Hepatocyte (in vitro differentiated cells): ENCODE measurements at places on chromosomes 1 and 21. TPM values are rescaled to one million over a fixed set of nuclear protein-coding genes. Genes with fewer than 3 reads are reported as not detected.

Gene SPRR2F
- total RNA-seq: 0.80 and 2.5 TPM in 2 replicates

Gene SYTL1
- total RNA-seq: 10.6 and 12.1 TPM in 2 replicates

Gene KTI12
- 9.6 and 14.8 TPM in 2 replicates for total RNA-seq

Gene HSD3B1
- 62.4 and 101 TPM in 2 replicates for total RNA-seq

Gene ESRRG
- total RNA-seq: 10.3 and 15.8 TPM in 2 replicates

Gene CHODL
- total RNA-seq: 0.73 and 1.2 TPM in 2 replicates

Gene MASP2
- 1.0 and 3.3 TPM in 2 replicates for total RNA-seq

Gene S100A14
- 112 and 141 TPM in 2 replicates for total RNA-seq

Gene CHI3L1
- total RNA-seq: 8.4 and 12.8 TPM in 2 replicates

Gene FALEC
- not detected in 2 replicates for total RNA-seq

Gene SHE
- 0.32 and 0.60 TPM in 2 replicates for total RNA-seq

Gene ITLN2
- total RNA-seq: 1.3 and 1.4 TPM in 2 replicates

Gene CHRM3
- 5.5 and 6.6 TPM in 2 replicates for total RNA-seq

Gene TSPAN2
- total RNA-seq: 1.8 and 2.8 TPM in 2 replicates

Gene RNU1-1
- under 0.01 TPM in 2 replicates for total RNA-seq

Gene C4BPB
- 16.0 and 16.8 TPM in 2 replicates for total RNA-seq

Gene CATSPERE
- 1.0 and 1.7 TPM in 2 replicates for total RNA-seq

Gene GMEB1
- total RNA-seq: 9.2 and 10.6 TPM in 2 replicates

Gene SMCP
- not detected in 2 replicates for total RNA-seq

Gene ICOSLG
- total RNA-seq: 0.48 and 2.4 TPM in 2 replicates

Gene APOBEC4
- total RNA-seq: 0.37 TPM in 1 of 2 replicates, not detected in the other

Gene HRNR
- not detected in 2 replicates for total RNA-seq

Gene SMYD3
- total RNA-seq: 25.2 and 30.8 TPM in 2 replicates

Gene DDX20
- 19.4 and 19.5 TPM in 2 replicates for total RNA-seq

Gene KCNJ9
- total RNA-seq: not detected in 2 replicates

Gene DAB1
- 36.7 and 37.6 TPM in 2 replicates for total RNA-seq

Gene SMIM11
- total RNA-seq: 2.7 and 16.8 TPM in 2 replicates

Gene LRRC38
- 3.8 and 7.5 TPM in 2 replicates for total RNA-seq

Gene NHLH1
- 0.13 TPM in 1 of 2 replicates, not detected in the other for total RNA-seq

Gene S100A8
- total RNA-seq: 0.70 TPM in 1 of 2 replicates, not detected in the other

Gene OR2T11
- not detected in 2 replicates for total RNA-seq

Gene TAS1R3
- total RNA-seq: 0.17 TPM in 1 of 2 replicates, not detected in the other

Gene SLC16A1
- 55.1 and 58.6 TPM in 2 replicates for total RNA-seq

Gene AIRE
- total RNA-seq: 1.00 and 1.3 TPM in 2 replicates

Gene OR2T2
- not detected in 2 replicates for total RNA-seq

Gene OR10J1
- total RNA-seq: not detected in 2 replicates

Gene STYXL2
- total RNA-seq: 0.07 and 0.20 TPM in 2 replicates

Gene FCRL4
- total RNA-seq: not detected in 2 replicates

Gene DYRK3
- 4.6 and 6.2 TPM in 2 replicates for total RNA-seq

Gene TEX38
- total RNA-seq: 0.16 TPM in 1 of 2 replicates, not detected in the other

Gene A3GALT2
- not detected in 2 replicates for total RNA-seq

Gene TP53BP2
- total RNA-seq: 53.0 and 57.8 TPM in 2 replicates

Gene PTPRU
- total RNA-seq: 29.6 and 34.3 TPM in 2 replicates

Gene PLXNA2
- 8.3 and 9.8 TPM in 2 replicates for total RNA-seq

Gene DDR2
- 40.2 and 40.7 TPM in 2 replicates for total RNA-seq
